ENCODE measurements at places on chromosomes 13 and 19.

- DNase-seq = no peak
Observed at GRCh38 chr13:94248454-94249228, 230.8 kb downstream of the DCT start.

DNA sequence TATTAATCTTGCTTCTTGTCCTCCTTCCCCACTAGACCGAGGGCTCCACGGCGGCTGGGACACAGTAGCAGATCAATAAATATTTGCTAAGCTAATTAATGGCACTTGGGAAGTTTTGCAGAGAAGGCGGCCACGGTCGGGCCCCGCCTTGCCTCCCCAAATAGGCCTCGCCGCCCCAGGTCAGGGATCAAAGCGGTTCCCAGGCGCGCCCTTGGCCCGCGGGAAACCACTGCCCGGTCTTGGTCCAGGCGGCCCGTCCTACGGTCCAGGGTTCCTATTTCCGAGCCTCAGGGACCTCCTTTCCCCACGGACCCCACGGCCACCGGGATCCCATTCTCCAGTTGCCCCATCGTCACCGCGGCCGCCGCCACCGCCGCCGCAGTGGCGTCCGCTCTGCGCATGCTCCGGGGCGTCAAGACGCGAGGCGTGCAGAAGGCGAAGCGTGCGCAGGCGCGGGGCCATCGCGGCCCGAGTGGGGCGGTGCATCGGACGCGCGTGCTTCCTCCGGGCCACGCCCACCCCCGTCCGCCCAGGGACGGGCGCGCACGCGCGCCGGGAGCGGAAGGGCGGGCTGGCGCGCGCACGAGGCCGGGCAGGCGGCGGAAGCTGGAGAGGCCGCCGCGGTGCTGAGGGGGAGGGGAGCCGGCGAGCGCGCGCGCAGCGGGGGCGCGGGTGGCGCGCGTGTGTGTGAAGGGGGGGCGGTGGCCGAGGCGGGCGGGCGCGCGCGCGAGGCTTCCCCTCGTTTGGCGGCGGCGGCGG, at the start of gene SMARCA4:
TSS of gene SMARCA4 (plus strand) at position 717 of the 759 bp plus-strand sequence. CDS start 23,122 bp downstream, outside the sequence.
- DNase-seq = peak; percentile 20

DNA sequence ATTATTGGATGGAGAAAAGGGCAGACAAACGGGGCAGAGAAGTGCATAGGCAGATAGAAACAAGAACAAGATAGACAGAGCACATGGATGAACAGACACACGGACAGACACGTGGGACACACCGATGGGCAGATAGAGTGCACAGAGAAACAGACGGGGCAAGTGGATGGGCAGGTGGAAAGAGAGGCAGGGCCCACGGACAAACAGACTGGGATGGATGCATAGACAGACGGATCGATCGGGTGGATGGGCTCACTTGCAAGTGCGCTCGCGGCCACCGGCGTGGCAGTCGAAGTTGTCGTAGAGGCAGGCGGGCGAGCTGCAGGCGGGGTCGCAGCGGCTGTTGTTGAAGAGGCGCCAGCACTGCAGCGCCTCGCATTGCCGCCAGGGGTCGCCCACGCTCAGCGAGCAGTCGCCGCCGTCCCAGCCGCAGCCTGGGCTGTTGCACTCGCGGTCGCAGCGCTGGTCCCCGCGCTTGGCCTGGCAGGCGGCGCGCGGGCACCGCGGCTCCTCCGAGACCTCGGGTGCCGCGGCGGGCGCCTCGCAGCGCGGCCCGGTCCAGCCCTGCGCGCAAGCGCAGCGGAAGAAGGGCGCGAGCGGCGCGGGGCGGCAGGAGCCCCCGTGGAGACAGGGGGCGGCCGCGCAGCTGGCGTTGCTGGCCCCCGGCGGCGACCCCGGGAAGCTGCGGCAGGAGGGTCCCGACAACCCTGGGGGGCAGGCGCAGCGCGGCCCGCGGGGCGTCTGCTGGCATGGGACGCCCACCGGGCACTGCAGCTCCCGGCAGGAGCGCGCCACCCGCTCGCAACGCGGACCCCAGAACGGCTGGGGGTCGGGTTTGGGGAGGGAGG, 23.3 kb downstream of the NOTCH3 start:
- no peak for DNase-seq

DNA sequence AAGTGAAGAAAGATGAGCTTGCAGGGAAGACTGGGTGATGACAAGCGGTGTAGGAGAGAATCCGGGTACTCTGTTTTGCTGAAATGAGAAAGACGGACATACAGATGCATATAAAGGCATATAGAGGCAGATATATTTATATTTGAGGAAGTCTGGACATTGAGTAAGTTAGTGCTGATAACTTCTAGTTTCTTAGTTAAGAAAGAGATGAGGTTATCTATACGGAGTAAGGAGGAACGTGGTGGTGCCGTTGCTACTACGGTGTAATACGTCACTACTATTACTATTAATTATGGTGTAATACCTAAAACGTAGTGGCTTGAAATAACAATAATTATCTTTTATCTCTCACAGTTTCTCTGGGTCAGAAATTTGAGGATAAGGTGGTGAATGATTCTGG, 9.8 kb upstream of the CPB2 start:
- DNase-seq = no peak

- no peak for DNase-seq
Observed at GRCh38 chr13:83498045-83498444, 384.2 kb downstream of the SLITRK1 start.

DNA sequence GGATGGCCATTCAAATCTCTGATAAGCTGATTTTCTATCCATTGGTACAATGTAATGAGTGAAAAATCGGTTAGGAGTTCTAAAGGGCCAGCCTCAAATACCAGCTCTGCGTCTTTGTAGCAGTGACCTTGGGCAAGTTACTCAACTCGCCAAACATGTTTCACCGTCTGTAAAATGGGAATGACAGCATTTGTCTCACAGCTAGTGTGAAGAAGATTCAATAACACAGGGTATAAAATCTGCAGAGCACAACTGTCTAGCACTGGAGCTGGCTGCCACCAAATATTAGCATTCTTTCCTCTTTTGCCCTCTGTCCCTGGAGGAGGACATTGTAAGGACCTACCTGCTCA, 22.1 kb upstream of the SERP2 start:
- no peak for DNase-seq

GRCh38 chr13:78960881-78961280, 301.9 kb upstream of the OBI1 start:
- no peak for DNase-seq

DNA sequence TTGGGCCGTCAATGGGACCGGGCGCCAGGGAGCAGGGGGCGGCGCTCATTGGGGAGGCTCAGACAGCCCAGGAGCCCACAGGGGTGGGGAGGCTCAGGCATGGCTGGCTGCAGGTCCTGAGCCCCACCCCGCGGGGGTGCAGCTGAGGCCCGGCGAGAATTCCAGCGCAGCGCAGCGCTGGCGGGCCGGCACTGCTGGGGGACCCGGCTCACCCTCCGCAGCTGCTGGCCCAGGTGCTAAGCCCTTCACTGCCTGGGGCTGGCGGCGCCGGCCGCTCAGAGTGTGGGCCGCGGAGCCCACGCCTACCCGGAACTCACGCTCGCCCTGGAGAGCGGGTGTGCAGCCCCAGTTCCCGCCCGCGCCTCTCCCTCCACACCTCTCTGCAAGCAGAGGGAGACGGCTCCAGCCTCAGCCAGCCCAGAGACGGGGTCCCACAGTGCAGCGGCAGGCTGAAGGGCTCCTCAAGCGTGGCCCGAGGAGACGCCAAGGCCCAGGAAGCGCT, 1227.4 kb downstream of the PCDH17 start:
- DNase-seq = no peak

DNA sequence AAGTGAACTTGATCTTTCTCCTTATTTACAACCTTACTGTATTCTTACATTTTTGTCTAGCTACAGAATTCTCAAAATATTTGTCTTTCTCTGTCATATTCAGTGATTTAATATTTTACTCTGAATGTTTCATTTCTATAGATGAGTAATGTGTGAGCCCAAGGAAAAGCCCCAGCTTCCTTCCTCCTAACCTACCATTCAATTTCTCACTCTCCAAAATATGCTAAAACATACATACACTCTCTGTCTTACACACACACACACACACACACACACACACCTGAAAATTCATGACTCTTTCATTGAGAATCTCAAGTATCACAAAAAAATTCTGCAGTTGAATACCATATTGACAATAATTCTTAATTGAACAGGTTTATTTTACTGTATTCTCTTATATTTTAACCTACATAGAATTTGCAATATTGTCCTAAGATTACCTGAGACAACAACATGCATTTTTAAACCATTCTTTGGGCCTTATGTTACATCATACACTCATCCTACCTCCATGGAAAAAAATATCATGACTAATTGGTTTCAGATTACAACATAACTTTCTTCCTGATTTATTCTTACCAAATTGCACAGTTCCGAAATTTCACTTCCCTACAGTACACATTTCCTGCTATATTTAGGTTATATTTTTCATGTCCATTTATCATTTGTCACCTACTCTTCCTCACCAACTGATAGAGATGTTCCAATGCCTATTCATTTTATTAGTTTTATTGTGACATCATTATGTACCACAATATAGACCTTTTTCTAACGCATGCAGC, 1965.6 kb upstream of the PCDH20 start:
- DNase-seq = no peak

GRCh38 chr13:60158321-60158801, 5.4 kb downstream of the DIAPH3 start:
- DNase-seq = no peak

DNA sequence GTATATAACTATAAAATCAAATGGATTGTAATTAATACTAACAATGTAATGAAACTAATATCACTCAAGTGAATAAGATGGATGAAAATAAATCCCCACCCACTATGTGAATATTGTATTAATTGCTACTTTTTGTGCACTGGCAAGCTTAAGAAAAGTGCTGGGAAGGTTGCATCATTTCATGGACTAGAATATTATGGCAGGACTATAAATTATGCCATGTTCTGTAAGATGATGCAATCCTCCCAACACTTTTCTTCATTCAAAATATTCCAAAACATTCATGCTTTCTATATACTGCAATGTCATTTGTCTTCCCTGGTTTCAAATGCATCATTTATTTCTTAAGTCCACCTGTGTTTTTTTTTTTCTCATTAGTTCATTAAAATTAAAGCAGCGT, 457.6 kb upstream of the GPC6 start:
- DNase-seq = no peak

GRCh38 chr13:46622630-46623256, 69.8 kb downstream of the LRCH1 start:
- no peak for DNase-seq

GRCh38 chr13:113903912-113904311, 40.0 kb upstream of the GAS6 start:
- DNase-seq = no peak

- no peak for DNase-seq
Observed at GRCh38 chr13:41467425-41467945, 10.1 kb downstream of the RGCC start.

GRCh38 chr19:30634131-30634830, 262.1 kb downstream of the ZNF536 start:
- DNase-seq = no peak

- DNase-seq = no peak
Observed at GRCh38 chr19:56176881-56177280, 1.1 kb downstream of the GALP start.

- DNase-seq = no peak
Observed at GRCh38 chr19:2049741-2050348, 1.2 kb downstream of the MKNK2 start.

DNA sequence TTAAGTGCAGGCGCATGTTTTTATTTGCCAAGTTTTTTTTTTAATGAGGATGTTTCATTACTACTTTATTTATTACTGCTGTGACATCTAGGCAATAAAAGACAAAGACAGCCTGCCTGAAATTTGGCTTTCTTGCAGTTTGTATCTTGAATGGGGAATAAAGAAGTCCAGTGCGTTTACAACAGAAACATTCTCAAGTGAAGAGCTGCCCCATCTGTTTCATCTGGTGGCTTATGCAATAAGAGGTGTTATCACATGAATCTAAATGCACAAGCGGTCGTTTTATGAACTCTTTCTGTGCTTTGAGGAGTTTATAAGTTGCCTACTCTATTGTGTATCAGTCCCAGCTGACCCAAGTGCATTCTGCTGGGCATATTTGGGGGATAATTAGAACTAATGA, 12.6 kb upstream of the MAB21L1 start:
- DNase-seq = no peak

All from NCI-H187 treated with DMSO at 0.1 percent for 48 hours (cell line).